ENCODE measurements at places on chromosomes 12 and 14.
A peak's percentile ranks its signal among the peaks of the same experiment; 100 is the strongest.

DNA sequence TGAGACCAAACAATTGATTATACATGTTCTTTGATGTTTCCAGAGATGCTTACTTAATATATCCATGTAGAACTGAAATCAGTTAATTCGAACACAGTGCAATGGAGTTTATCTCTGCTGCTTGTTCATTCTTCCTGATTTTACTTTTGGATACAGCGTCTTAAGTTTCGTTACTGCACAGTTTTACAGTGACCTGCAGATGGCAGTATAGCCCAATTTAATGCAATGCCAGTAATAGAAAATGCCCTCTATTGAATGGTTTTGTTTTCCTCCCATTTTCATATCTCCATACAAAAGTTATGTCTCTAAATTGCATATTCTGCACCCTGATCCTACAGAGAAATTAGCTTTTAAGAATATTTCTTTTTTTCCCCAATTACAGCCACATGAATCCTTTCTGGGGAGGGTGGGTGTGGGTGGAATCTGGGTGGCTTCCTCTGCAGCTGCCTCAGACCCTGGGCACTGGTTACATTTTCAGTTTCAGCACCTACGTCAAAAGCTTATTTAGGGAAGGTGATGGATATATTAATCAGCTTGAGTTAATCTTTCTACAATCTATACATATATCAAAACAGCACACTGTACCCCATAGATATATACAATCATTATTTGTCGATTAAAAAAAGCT lies 101.1 kb upstream of the DCD start:
- peak; percentile 24 for DNase-seq

GRCh38 chr12:65902500-65902899 lies 78.2 kb downstream of the HMGA2 start:
- no peak for DNase-seq

DNA sequence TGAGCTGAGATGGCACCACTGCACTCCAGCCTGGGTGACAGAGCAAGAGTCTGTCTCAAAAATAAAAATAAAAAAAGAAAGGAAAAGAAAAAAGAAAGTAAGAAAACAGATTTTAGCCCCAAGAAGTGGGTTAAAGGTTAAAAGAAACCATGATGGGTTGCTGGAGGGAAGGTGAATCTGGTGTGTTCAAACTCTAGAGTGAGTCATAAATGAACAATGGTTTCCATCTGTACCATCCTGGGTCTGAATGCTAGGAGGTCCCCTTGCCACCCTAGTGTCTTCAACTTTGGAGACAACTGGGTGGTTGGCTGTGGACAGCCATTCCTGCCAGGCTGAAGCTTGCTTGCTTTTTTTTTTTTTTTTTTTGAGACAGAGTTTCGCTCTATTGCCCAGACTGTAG lies 1.6 kb upstream of the RPS26 start:
- DNase-seq = no peak

GRCh38 chr14:34051966-34052657 lies 101.2 kb upstream of the EGLN3 start:
- DNase-seq = no peak

DNA sequence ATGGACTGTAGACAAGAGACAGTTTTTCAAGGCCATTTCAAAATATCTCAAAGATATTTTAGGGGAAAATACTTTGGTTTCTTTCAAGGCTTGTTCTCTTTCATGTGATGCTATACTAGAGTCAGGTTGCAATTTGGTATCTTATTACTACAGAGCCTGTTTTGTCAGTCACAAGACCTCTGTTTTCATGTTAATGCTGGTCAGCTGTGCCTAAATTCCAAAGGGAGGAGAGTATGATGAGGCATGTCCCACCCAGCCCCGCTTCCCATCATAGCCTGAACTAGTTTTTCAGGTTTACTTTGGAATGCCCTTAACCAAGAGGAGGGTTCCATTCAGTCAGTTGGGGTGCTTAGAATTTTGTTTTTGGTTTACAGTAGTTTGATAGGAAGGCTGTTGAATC lies 52.6 kb downstream of the GPHB5 start:
- DNase-seq = no peak

DNA sequence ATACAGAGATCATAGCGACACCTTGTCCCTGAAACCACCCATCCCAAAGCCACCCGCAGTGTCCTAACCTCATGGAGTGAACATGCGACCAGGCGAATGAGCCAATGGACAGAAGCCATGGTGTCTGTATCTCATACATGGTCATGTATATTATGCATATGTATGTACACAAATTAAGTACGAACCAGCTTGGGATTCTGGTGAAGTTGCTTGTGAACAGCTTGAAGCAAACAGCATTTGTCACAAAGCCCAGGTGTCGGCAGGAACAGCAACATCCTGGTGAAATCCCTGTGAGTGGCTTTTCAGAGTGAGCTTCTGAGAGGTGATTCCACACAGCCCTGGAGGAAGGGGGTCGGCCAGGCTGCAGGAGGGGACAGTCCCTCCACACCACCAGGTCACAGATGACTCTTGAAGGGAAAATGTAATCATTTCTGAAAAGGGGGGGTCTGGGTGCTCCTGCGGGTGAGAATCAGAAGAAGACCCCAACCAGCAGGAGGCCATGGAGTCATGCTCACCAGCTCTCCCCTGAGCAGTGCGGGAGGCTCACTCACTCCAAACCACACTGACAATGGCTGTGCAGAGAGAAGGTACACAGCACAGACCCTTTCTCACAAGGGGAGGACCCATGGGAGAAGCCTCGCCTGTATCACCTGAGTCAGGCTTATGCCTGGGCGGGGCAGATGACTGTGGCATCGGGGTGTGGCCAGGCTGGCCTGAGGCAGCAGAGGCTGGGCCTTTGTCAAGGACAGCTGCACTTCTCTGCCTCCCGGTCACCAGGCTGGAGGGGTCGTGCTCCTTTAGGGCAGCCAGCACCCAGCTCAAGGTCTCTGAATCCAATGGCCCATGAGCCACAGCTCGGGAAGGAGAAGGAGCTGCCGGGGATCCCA lies 14.3 kb downstream of the CHGA start:
- DNase-seq = no peak

DNA sequence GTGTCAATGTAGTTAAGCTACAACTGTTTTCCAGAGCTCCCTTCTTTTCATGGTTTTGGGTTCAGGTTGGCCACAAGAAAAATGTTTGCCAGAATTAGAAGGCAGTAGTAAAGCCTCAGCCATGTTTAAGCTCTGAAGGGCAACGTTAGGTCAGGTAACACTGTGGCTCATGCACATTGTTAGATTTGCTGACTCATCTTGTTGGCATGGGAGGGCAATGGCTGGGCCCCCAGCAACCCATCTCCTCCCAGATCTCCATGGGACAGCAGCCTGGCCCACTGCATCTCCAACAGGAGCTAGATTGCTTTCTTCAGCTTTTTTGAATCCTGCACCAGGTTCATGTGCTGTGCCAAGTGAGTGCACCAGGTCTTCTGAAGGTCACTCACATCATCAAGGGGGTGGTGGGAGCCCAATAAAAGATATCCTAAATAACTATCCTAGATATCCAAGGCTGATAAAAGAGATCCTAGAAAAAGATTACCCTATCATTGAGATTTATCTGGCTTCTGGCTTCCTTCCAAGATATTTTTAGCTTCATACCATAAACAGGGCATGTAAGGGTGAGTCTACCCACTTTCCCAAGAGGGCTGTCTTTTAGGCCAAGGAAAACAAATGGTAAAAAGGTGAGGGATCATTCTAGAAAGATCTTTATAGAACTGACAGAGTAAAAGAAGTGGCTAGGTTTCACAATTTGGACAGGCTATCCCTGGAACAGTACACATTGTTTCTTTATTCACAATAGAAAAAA lies 28.9 kb downstream of the PTGER2 start:
- no peak for DNase-seq

GRCh38 chr14:34966413-34966812 lies 16.4 kb upstream of the SRP54 start:
- DNase-seq = no peak

DNA sequence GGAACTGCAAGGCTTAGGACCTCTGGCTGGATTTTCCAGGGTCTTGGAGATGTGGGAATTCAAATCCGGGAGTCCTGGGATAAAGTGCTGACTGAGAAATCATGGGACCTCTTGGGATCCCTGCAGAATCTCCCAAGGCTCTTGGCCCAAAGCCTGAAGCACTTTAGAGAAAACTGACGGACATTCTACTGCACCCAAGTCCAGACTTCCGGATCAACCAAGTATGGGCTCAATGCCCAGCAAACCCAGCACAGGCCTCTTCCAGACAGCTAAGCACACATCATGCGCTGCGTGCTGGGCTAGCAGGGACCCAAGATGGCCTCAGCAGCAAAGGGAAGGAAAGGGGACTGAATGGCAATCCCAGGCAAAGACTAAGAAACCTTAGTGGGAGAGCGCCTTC lies 85.0 kb downstream of the ACTN1 start:
- DNase-seq = no peak

DNA sequence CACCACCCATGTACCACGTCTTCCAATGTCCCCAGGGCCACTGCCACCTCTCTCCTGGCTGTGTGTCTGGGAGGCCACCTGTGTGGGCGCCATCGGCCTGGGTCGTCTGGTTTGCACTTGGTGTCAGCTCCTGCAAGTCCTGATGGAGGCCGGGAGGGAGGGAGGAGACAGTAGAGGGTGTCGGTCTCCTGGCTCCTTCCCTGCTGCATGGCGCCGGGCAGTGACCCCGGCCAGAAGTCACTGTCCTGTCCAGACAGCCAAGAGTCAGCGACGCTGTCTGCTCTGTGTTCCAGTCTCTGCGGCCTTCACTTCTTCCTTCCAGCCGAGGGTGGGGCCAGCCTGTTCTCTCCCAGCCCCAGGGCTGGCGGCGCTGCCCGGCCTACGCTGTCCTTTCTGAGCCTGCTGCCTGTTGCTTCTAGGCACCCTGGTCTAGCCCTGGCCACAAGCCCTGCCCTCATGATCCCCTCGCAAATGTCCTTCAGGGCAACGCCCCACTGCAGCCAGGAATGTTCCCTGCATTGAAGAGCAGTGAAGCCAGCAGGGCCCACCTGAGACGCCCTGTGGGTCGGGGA lies 13.0 kb upstream of the LBHD2 start:
- no peak for DNase-seq

DNA sequence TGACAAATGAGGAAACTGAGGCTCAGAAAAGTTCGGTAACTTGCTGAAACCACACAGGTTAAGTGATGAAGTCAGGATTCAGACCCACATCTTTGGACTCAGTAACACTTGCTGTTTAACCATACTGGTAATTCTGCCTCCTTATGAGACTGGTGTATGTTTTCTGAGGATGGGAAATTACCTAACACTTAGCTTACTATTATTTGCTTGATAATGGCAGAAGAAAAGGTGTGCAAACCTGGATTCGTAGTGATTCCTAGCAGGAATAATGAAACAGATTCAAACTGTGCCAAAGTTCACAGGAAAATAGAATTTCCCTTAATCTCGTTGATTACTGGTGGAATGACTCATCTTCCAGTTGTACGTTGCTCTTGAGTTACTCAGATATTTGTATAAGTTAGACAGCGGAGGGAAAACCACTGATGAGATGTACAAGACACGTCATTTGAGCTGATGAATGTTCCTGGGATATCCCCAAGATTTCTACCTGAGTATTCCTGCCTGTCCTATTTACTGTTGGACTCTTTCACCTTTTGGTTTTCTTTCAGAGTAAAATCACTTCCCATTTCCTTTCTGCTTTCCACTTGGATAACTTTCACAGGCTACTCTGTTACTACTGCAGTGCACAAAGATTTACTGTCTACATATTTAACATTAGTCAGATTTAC lies 37.5 kb downstream of the PRORP start:
- no peak for DNase-seq

DNA sequence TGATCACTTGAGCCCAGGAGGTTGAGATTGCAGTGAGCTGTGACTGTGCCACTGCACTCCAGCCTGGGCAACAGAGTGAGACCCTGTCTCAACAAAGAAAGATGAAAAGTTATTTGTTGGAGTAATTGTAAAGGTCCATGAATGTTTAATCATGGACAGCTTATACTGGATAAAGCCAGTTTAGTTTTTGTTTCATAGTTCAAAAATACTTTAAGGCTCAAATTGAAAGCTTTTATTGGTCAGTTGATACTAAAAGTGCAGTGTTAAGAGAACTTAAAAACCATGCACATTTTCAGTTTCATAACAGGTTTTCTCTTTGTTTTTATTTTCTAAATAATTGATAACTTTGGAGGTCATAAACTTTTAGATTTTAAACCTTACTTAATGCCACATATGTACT lies 108.4 kb downstream of the MON2 start:
- no peak for DNase-seq

DNA sequence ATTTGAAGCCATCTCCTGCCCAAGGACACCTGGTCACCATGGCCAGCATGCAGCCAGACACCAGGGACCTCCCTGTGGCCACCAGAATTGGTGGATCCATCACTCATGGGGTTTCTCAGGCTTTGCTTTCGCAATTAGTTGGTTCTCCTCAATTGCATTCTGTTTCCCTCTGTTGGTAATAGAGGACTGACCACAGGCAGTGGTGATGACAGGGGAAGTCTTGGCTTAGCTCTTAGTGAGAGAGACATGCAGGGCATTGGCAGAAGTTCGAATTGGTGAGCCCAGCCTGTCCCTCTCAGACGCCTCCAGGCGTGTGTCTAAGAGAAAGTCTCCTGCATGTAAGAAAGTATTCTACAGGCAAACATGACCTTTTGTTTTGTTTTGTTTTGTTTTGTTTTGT lies 21.3 kb downstream of the HCAR2 start:
- no peak for DNase-seq

DNA sequence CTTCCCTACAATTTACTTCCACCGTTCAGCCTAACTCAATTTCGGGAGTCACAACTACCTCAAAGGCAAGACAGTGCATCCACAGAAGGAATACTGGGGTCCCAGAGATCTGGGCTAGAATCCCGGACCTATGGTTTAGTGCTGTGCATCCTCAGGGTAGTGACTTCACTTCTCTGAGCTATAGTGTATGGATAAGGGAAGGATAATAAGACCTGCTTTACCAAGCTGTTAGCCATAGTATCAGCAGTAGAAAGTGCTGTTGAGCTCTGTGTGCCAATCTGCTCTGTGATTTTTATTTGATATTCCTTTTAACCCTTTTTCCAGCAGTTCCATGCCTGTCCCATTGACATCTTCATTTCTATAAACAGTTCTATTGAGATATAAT lies 1044.3 kb downstream of the BCL11B start:
- no peak for DNase-seq

DNA sequence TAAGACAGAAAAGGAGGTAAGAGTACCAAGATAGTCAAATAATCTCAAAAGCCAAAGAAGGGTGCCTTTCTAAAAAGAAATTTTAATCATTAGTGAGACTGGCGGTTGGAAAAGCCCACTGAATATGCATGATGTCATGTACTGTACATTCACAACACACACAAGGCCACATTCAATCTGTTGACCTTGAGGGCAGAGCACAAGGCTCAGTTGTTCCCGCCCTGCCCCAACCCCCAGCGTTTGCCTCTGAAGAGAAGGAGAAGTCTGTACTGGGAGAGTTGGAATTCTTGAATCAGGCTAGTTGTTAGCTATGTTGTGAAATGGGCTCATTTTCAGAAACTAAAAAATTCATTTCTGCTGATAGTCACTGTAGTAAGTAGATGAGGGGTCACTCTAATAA lies 50.2 kb upstream of the NID2 start:
- DNase-seq = no peak

- DNase-seq = no peak
Observed at GRCh38 chr12:18564306-18564705, 173.5 kb downstream of the PLCZ1 start.

- DNase-seq = no peak
Observed at GRCh38 chr14:42855085-42855484, 1248.4 kb downstream of the LRFN5 start.

All from T follicular helper cell (primary cell).